ENCODE measurements at places on chromosomes 7 and 10.

DNA sequence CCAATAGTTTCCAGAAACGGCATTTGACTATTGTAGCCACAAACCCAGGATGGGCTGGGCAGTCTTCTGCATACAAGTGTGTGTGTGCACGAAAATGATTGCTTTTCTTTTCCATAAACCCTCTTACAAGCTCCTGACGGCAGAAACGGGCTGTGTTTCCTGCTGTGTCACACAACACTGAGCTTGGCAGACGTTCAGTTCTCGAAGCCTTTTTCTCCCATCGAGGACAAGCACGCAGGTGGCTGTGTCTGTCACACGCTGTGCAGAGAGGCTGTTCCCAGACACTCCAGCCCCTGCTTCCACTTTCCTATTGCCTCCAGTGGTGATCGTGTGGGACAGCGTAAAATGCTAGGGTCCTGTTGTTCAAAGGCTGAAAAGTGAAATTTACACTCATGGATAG is 32.1 kb downstream of the RBAK start:
- DNase-seq = no peak

- no peak for DNase-seq
Measured at GRCh38 chr10:7853226-7853842, 35.0 kb downstream of the TAF3 start.

DNA sequence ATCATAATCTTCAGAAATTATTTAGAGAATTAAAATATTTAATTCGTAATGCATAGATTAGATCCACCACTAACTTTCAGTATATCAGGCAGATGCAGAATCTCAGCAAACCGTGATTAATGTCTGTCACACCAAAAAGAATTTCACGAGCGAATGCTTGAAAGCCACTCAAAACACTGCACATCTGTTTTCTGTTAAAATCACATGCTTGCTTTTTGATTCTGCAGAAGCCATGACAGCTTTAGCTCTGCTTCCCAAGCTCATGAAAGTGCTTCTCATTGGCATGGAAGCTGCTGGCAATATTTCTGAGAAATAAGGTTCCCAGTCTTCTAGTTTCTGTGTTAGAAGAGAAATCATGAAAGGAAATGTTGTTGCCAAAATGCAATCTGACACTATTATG is 837.8 kb upstream of the LRRN3 start:
- DNase-seq = no peak

- DNase-seq = no peak
Measured at GRCh38 chr7:155360495-155361345, 63.0 kb downstream of the INSIG1 start.

- DNase-seq = no peak
Measured at GRCh38 chr10:117262291-117262902, 21.5 kb downstream of the SLC18A2 start.

DNA sequence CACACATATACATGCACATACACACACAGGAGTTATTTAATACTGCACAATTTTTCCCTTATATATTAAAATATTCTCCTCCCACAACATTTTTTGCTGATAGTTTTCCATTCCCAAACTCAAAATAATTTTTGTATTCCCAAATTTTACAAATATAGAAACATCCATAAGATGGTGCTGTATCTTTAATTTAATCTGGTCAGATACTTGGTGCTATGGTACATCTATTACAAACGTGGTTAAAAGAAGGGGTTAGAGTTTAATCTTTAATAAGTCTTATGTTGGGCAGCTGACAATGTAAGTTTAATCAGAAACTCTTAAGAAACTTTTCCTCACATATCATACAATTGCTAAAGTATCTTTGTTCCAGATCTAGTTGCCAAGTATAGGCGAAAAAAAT is 10.2 kb upstream of the CADPS2 start:
- DNase-seq = no peak

Measured in stimulated activated CD4-positive, alpha-beta T cell treated with anti-CD3 and anti-CD28 coated beads, Interleukin-1b, Interleukin-23, amount 100 ng/mL, for 1 hour (primary cell).